ENCODE measurements at places on chromosomes 5 and 9.

- DNase-seq = no peak
Observed at GRCh38 chr9:6905850-6906375, 148.1 kb downstream of the KDM4C start.

- DNase-seq = no peak
Observed at GRCh38 chr9:76691517-76692313, 72.5 kb upstream of the PCA3 start.

GRCh38 chr9:82363682-82364081, 375.1 kb downstream of the SPATA31D1 start:
- DNase-seq = no peak

GRCh38 chr5:96605144-96605837, 56.9 kb upstream of the CAST start:
- DNase-seq = no peak

GRCh38 chr9:108100571-108100970, 611.0 kb upstream of the KLF4 start:
- no peak for DNase-seq

DNA sequence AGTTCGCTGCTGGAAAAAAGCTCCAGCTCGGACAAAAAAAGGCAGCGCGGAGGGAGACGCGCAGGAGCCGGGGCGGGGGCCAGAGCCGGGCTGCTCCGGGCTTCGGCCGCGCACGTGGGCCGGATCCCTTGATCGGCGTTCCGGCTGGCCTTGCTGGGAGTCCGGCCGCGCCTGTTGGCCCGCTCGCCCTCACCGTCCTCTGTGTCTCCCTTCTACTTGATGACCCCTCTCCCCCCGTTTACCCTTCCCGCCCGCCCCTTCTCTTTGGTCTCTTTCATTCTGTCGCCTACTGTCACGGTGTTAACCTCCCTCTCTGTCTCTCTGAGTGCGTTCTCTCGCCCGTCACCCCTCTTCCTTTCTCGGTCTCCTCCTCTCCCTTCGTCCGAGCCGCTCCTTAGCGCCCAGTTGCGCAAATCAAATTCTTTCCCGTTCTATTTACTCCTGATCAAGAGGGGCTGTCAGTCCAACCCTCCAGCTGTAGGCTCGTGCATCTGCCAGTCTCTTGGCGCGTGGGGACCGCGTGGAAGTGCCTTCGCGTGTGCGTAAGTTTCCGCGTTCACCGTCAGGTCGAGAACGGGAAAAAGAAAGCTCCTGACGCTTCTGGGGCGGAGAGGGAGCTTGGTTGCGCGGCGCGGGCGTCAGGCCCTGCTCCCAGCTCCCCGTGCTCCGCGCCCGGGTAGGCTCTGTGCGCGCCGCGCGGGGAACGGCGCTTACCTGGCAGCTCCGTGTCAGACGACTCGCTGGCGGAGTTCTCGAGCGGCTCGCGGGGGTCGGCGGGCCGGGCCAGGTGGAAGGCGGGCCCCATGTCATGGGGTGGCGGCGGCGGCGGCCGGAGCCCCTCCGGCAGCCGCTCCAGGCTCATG, 798 bp downstream of the PITX1 start:
- peak; percentile 36 for DNase-seq

GRCh38 chr5:141958546-141959172, 657 bp upstream of the PCDH12 start:
- peak; percentile 70 for DNase-seq

DNA sequence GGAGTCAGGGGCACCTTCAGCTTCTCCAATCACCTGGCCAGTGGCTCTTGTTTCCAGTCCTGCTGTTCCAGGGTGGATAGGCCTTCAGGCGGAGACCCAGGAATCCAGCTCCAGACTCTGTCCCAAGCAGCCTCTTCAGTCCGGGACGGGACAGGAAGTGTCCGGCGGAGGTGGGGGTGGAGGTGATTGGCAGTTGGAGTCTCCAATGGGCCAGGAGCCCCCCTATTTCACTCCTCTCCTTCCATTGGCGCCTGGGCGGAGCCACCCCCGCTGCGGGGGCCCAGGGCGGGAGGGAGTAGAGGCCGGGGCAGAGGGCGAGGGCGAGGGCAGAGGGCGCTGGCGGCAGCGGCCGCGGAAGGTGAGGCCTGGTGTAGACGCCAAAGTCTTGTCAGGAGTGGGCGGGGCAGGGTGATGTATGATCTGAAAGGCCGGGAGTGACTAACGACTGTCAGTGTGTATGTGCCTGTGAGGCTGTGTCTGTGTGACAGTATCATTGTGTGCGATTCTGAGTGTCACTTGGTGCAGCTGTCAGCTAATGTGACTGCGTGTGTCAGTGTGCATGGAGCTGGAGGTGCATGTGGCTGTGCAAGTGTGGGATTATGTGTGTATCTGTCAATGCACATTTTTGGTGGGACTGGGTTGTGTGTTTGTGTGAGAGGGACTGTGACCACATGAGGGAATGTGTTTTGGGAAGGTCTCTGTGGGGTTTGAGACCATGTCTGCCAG, at the start of gene IL11RA:
Gene IL11RA (plus strand): TSS at position 310 of the 726 bp plus-strand sequence. CDS start 3,033 bp downstream, outside the sequence.
- peak; percentile 71 for DNase-seq

DNA sequence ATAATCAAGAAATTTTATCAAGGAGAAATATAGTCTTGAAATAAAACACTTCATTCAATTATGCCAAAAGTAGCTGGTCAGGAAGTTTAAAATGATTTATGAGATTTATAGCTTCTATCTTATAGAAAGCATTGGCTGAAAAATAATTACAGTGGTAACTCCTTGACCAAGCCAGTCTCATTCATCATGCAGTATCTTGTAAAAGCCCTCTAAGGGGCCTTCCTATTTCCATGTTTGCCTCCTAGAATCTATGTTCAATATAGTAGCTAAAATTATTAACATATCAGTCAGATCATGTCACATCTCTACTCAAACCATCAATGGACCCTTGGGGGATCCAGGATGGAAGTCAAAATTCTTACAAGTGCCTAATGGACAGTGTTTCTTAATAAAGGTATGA, 393.4 kb upstream of the ST8SIA4 start:
- no peak for DNase-seq

DNA sequence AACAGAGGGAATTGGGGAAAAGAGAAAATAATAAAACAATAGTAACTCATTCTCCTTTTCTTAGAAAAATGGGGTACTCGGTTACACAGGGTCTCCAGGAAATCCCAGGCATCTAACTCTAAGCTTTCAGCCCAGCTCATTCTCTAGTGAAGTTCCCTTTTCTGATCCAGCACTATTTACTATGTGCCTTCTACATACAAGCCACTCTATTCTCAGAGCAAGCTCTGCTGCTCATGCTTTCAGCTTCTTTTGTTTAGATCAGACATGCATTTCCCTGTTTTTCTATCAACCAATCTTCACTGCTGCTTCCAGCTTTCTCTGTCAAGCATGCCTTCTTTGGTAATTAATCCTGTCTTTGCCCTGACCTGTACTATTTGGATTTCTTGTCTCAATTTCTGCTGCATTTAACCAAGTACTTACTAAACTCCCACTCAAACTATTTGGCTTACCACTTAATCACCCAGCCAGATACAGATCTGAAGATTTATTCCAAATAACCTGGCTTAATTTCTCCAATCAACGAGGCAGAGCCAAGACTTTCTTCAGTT, 25.3 kb downstream of the OSMR start:
- DNase-seq = peak; percentile 71

DNA sequence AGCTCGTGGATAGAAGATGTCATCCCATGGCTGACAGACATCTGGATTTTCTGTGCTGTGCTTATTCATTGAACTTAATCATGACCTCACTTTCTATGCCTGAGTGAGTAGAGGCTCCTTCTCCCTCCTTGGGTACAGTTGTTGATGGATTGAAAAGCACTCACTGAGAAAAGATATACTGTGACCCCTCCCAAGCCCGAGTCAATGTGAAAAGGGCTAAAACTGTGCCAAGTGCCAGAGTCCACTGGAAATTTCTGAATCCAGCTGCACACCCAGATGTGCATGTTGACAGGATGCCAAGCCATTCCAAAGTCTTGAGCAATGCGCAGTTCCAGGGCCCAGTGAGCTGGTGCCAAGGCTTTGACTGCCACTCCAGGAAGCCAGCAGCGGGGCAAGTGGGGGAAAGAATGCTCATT, 473.0 kb downstream of the NTRK2 start:
- DNase-seq = peak; percentile 23

DNA sequence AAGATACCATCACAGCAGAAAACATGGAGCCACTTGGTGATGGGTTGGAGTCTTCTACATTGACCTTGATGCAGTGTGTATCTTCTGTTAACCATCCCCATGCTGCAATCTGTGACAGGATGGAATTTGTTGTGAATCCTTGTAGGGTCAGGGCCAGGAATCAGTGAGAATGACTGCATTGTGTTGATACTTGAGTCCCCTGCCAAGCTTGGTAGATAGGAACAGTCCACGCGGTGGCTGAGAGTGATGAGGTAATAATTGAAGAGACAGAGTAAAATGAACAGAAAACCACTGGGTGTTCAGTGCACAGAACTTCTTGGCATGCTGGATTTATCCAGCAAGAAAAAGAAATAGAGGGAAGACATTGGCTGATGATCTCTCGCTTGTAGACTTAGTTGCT, 217.5 kb downstream of the MAN2A1 start:
- no peak for DNase-seq

- DNase-seq = no peak
Observed at GRCh38 chr5:160001457-160001856, 7.5 kb upstream of the TTC1 start.

DNA sequence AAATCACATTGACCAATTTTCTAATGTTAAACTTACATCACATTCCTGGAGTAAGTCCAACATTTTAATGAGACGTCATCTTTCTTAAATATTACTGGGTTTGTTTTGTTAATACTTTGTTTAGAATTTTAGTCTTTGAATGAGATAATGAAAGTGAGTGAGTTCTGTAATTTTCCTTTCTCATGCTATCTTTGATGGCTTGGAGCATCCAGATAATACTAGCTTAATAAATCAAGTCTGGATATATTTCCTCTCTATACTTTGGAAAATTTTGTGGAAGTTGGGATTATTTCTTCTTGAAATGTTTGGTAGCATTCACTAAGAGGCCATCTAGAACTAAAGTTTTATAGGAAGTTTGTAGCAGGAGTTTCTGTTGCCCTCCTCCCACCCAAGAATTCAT, 90.8 kb upstream of the IL7R start:
- DNase-seq = no peak

- no peak for DNase-seq
Observed at GRCh38 chr5:80957031-80957761, 3.0 kb upstream of the RASGRF2 start.

DNA sequence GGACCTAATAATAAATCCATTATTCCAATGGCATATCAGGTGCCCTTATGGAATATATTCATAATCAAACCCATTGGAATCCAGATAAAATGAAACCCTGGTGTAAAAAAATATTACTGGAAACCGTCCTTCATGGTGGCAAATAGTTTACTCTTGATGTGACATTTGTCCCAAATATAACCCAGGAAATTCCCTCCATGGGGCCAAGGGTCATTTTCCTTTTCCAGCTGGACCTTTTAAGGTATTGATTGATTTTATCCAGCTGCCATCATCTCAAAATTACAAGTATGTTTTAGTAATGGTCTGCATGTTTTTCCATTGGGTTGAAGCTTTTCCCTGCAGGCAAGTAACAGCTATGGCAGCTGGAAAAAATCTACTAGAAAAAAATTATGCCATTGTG, 8.4 kb upstream of the UGT3A1 start:
- DNase-seq = no peak

DNA sequence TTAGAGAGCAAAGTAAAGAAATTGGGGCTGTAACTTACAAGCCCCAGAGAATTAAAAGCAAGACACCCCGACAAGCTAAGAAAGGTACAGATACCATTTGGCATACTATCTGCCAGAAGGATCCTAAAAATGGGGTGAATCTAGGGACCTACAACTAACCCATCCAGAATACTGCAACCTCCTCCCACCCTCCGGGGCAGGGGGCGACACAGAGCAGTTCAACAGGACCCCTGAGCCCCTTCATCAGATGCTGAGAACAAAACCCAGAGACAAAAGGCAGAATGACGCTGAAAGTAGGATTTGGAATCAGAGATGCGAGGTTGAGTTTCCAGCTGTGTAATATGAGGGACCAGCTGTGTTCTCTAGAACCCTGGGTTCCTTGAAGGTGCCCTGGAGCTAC, 71.2 kb downstream of the EPB41L4B start:
- no peak for DNase-seq

DNA sequence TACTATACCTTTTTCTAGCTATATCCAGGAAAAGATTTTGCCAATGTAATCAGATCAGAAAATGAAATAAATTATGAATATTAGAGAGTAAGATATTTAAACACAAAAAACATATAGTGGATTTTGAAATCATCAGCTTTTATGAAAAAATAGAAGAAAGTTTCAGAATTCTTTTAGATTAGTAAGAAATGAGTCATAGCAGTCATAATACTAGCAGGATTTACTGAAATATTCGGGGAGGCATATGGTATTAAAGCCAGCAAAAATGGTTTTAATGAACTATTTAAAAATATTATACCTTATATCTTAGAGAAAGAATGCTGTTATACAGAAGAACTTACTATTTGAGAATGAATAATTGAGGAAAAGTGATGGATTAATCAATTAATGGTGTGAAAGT, 303.6 kb upstream of the NUDT12 start:
- DNase-seq = no peak

- DNase-seq = no peak
Observed at GRCh38 chr5:121152411-121152810, 688.3 kb downstream of the PRR16 start.

DNA sequence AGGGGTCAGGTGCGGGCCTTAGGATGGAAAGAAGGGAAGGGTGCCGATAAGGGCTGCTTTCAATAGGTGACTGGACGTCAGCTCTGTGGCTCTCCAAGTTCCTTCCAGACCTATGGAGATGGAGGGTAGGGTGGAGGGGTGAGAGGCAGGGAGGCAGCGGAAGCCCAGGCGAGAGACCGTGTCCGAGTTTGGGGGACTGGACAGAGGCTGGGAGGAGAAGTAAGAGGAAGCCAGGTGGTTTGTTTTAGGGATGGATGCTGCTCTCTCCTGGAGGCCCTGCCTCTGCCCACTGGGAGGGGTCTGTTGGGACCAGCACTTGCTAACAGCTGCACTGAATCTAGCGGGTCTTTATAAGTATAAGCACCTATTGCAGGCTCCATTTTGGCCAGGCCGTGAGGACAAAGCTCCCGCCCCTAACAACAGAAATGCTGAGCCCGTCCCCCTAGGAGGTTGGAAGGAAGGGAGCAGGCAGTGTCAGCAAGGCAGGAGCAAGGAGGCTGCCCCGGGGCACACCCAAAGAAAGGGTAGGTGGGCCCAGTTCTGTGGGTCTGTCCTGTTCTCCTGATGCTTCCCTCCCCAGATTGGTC, 167.5 kb downstream of the DAB2IP start:
- DNase-seq = no peak

DNA sequence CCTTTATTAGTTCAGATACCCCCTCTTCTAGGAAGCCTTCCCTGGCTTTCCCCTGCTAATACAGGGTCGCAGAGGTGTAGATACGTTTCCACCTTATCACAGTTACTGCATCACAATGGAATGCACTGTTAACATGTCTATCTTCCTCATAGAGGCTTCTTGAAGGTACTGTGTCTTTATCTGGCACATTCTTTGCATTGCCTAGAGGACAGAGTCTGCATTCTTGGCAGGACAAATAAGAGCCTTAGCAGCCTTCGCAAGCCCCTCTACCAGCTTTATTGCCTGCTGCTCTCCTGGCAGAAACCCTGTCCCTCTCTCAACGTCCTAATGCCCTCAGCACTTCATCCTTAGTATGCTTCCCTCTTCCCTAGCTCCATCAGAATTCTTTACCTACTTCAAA, 31.6 kb downstream of the SLC1A3 start:
- DNase-seq = no peak
